ENCODE measurements at places on chromosomes 1 and 21. TPM values are rescaled to one million over a fixed set of nuclear protein-coding genes. Genes with fewer than 3 reads are reported as not detected.

Gene GUCA2B
- total RNA-seq: not detected

Gene CLCNKB
- 0.71 TPM for total RNA-seq

Gene BECN2
- not detected for total RNA-seq

Gene NHLH1
- total RNA-seq: not detected

Gene FAM72D
- total RNA-seq: 0.36 TPM

Gene ESRRG
- total RNA-seq: 0.68 TPM

Gene FCRL5
- total RNA-seq: not detected

Gene AADACL4
- not detected for total RNA-seq

DNA sequence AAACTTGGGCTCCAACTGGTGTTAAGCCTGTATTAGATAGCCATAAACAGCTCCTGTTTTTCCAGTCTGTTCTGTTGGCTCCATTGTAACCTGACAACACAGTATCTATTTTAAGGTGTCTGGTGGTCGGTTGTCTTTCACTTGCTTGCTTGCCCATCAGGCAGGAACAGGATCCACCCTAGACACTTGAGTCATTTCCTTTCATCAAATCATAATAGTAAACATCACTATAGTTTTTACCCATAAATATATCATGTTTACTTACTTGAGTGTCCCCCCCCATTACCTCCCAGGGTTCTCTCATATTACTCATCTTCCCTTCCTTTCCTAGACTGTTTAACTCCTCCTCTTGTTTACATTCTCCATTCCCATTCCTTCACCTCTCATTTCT is 2.9 kb downstream of the DDI2 start:
- H3K36me3 ChIP-seq: no peaks in the 10 kb centered on the region
- H3K27ac ChIP-seq: peak overlapping the region; percentile 97
- no peak overlapping the region for H3K4me3 ChIP-seq
- H3K4me1 ChIP-seq: no peaks in the 10 kb centered on the region
- H3K27me3 ChIP-seq: no peaks in the 10 kb centered on the region
- DNase-seq: no peak

DNA sequence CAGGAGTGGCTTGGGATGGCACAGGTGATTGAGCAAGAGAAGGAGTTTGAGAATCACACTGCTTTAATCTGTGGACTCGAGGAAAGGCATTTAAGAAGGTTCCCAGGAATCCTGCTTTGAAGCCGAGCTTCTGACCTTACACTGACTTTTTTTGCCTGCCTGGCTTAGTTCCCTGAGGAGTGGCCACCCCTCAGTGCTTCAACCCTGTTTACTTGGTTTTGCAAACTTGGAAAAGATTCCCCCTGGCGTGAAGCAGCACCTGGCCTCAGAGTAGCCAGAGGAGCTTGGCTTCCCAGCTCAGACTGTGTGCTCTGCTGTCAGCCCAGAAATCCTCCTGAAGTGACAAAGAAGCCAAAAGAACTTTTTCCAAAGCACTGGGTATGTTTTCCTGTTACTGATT is 48.5 kb upstream of the LDLRAP1 start:
- H3K4me1 ChIP-seq: no peaks in the 10 kb centered on the region
- no peak for DNase-seq
- H3K4me3 ChIP-seq: no peak overlapping the region
- no peak overlapping the region for H3K27ac ChIP-seq
- peaks cover 10% of the 10 kb centered on the region for H3K36me3 ChIP-seq
- H3K27me3 ChIP-seq: no peaks in the 10 kb centered on the region

GRCh38 chr1:78080767-78081166 is 35.0 kb downstream of the GIPC2 start:
- no peaks in the 10 kb centered on the region for H3K4me1 ChIP-seq
- DNase-seq: no peak
- no peak overlapping the region for H3K4me3 ChIP-seq
- H3K36me3 ChIP-seq: no peaks in the 10 kb centered on the region

DNA sequence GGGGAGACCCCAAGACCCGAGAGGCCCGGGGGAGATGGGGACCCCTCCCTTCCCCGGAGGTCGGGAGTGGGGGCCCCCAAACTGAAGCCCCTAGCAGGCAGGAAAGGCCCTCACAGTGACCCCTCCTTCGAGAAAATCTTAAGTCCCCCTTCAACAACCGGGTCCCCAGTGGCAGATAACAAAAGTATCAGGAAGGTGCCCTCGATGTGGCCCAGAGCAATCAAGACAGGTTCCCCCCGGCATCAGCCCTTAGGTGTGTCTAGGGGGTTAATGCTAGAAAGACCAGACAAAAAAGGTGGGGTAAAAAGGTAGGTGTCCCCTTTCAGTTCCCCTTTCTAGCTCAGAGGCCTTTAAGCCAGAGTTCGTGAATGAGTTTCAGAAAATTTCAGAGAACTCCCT is 282 bp upstream of the ECE1 start:
- H3K27me3 ChIP-seq: no peaks in the 10 kb centered on the region
- peak overlapping the region; percentile 68 for H3K27ac ChIP-seq
- no peaks in the 10 kb centered on the region for H3K36me3 ChIP-seq
- peak overlapping the region; percentile 49 for H3K4me3 ChIP-seq

- H3K36me3 ChIP-seq: no peaks in the 10 kb centered on the region
- no peak for DNase-seq
- H3K4me1 ChIP-seq: peaks cover 8% of the 10 kb centered on the region
- no peak overlapping the region for H3K4me3 ChIP-seq
These were observed 30.5 kb upstream of the B3GALT2 start for GRCh38 chr1:193216920-193217319.

DNA sequence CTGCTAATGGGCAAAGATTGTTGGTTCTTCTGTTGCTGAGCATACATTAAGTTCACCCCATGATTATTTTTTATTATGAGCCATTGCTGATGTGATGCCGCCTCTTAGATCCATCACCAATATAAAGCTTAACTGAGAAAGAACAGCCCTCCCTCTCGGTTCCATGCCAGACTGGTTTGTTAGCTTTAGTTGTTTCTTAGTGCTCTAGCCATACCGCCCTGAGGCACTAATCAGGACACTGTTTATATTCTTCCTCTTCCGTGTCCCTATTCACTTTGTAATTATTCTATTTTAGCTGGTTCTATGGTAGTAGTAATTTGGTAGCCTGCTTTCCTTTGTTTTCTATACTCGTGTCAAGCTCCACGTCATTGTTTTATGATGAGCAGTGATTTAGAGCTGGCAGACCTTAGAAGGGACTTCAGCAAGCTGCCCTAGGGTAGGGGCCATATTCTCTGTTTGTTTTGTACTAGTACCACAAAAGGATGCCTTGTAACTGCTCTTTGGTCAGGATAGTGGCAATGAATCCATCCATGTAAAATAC is 27.3 kb upstream of the PDPN start:
- H3K4me1 ChIP-seq: no peaks in the 10 kb centered on the region
- H3K4me3 ChIP-seq: no peak overlapping the region
- no peak for DNase-seq
- no peaks in the 10 kb centered on the region for H3K36me3 ChIP-seq

DNA sequence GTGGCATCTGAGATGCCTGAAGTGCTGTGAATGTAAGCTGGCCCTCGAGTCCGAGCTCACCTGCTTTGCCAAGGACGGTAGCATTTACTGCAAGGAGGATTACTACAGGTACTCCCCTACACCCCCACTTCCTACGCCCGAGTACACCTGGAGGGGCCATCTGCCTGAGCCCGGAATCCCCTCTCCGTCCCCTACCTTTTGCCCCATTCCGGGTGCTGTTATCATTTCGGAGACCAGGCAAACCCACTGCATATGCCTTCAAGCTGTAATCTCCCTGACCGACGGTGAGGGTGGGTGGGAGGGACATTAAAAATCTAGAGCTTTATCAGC is 2.9 kb downstream of the LHX9 start:
- DNase-seq: no peak
- no peak overlapping the region for H3K4me3 ChIP-seq
- no peaks in the 10 kb centered on the region for H3K4me1 ChIP-seq
- no peaks in the 10 kb centered on the region for H3K36me3 ChIP-seq

DNA sequence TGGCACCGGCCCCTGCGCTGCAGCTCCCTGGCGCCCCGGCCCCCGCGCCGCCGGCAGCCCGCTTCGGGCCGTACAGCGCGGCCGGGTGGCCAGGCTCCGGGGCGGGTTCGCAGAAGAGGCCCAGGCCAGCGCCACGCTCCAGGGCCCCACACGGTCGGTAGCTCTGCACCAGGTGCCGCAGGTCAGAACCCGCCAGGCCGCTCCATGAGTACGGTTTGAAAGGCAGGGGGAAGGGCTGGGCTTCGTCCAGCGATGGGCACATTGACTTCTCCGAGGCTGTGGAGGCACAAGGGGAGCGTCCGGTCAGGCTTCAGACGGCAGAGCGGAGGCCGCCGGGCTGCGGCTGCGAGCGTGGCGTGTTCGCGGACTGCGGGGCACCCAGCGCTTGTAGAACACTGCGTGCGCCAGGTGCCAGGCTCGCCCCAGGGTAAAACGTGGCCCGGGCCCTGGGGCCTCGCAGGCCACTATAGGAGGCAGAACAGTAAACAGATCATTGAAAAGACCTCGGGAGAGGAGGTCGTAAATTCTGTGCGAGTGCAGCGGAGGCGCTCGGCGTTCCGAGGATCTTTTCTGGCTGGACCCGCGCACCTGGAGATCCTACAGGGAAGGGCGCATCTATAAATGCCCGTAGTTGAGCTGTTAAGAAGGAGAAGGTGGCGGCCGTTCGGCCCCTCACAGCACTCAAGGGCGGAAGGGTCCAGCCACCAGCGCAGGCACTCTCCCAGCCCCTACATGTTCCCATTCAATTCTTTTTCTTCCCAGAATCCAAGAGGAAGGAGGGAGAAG is 5.7 kb downstream of the GFI1 start:
- H3K36me3 ChIP-seq: no peaks in the 10 kb centered on the region
- peaks cover 54% of the 10 kb centered on the region for H3K27me3 ChIP-seq
- no peak for DNase-seq
- no peak overlapping the region for H3K27ac ChIP-seq
- H3K4me3 ChIP-seq: no peak overlapping the region

GRCh38 chr1:69589799-69590198 is 22.1 kb downstream of the LRRC7 start:
- H3K27ac ChIP-seq: no peak overlapping the region
- no peaks in the 10 kb centered on the region for H3K27me3 ChIP-seq
- H3K36me3 ChIP-seq: no peaks in the 10 kb centered on the region
- no peak for DNase-seq

GRCh38 chr1:196466654-196467053 is 141.6 kb downstream of the KCNT2 start:
- H3K27me3 ChIP-seq: no peaks in the 10 kb centered on the region
- peaks cover 10% of the 10 kb centered on the region for H3K4me1 ChIP-seq
- no peak for DNase-seq
- no peak overlapping the region for H3K4me3 ChIP-seq
- no peak overlapping the region for H3K27ac ChIP-seq

GRCh38 chr1:232227306-232227705 is 402.6 kb downstream of the SIPA1L2 start:
- H3K27ac ChIP-seq: no peak overlapping the region
- H3K4me1 ChIP-seq: peaks cover 18% of the 10 kb centered on the region
- no peak overlapping the region for H3K4me3 ChIP-seq
- no peaks in the 10 kb centered on the region for H3K36me3 ChIP-seq

GRCh38 chr1:173285048-173285447 is 77.9 kb upstream of the TNFSF4 start:
- DNase-seq: no peak
- H3K27ac ChIP-seq: no peak overlapping the region

DNA sequence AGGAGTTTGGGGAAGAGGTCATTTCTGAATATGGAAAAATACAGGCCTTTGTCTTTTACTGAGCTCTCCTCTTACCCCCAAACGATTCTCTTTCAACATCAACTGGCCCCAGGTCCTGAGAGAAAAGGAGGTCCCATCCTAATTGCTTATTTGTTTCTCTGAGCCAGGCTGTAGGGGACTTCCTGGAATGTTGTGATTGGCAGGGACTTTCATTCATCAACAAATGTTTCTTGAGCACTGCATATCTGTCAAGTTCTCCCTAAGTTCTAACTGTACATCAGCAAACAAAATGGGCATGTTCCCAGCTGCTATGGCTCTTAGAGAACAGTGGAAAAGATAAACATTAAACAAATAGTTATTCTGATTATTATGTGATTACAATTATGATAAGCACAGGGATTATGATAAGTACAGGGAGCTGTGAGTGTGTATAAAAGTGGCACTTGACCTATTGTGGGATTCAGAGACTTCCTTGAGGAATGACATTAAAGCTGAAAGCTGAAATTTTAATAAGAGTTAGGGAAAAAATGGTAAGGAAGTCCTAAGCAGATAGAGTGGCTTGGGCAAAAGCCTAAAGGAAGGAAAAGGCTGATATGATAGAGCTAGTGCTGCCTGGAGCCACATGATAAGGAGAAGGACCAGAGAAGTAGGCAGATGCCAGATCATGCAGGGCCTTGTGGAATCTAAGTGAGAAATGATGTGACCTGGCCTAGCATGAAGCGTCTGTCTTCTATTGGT is 11.6 kb downstream of the GPX7 start:
- H3K36me3 ChIP-seq: no peaks in the 10 kb centered on the region
- no peak overlapping the region for H3K27ac ChIP-seq
- no peak for DNase-seq
- no peaks in the 10 kb centered on the region for H3K27me3 ChIP-seq
- H3K4me1 ChIP-seq: no peaks in the 10 kb centered on the region

- no peaks in the 10 kb centered on the region for H3K27me3 ChIP-seq
- no peak overlapping the region for H3K4me3 ChIP-seq
- H3K36me3 ChIP-seq: no peaks in the 10 kb centered on the region
- no peak for DNase-seq
These were observed 66.8 kb downstream of the EPB41 start for GRCh38 chr1:28981210-28981609.

DNA sequence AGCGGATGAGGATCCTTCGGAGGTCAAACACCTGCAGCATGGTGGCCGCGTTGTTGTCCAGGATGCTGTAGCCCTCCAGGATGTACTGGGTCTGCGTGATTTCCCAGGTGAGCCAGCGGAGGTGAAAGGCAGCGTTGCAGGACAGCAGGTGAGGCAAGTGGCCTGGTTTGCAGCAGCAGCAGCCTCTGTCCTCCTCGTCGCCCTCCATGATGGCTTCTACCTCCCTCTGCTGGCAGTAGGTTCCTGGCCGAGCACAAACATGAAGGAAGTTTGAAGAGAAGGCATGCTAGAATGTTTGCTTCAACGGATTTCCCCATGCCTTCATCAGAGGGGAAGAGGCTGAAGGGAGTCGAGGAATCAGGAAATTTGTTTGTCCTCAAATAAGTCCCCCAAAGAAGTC is 74.7 kb downstream of the NTPCR start:
- H3K36me3 ChIP-seq: no peaks in the 10 kb centered on the region
- no peaks in the 10 kb centered on the region for H3K4me1 ChIP-seq
- DNase-seq: no peak

Measured in sigmoid colon (tissue), 7 donors.